Activated T-helper 1 cell treated with anti-CD3 and anti-CD28 coated beads, Interleukin-12 subunit alpha, Interleukin-12 subunit beta, Interleukin-2, Interleukin-4 antibody, amounts not matched to agents 30 ng/mL and 10 ng/mL and 1 ng/mL, durations not matched to agents 14 hours and 24 hours and 36 hours (primary cell): ENCODE measurements at places on chromosomes 16 and 17. TPM values are rescaled to one million over a fixed set of nuclear protein-coding genes. Genes with fewer than 3 reads are reported as not detected.
A peak's percentile ranks its signal among the peaks of the same experiment; 100 is the strongest.

- no peak for DNase-seq
Observed at GRCh38 chr17:42068979-42069378, 18.6 kb upstream of the C17orf113 start.

DNA sequence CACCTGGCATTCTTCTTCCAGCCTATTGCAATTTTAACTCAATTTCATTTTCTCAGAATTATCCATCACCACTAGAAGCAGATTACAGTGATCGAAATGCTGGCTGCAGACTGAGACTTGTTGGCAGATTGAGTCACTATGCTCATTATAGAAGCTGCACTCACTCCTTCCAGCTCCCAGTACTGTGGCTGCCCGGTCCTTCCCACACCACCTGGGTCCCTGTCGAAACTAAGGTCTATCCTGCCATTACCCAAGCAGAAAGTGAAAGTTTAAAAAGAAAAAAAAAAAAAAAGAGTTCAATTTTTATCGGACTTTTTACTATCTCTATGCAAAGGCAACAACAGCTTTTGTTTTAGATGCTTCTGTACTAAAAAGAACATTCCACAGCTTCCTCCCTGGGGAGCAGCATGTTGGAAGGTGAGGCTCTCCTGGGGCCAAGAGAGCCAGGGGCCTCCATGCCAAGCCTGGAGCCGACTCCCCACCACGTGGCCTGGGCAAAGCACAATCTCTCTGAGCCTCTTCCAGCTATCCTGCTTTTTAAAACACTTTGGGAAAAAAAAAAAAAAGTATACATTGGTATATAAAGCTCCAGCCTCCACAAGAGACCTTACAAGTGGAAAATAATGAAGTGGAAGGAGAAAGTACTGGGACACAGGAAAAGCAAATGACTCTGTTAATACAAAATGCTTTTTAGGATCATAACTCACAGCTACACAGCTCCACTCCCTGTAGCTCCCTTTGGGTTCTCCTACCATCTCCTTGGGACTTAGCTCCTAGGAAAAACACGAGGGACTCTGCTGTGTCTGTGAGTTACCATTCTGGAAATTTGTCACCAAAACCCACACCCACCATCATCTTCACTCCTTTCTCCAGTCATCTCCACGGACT, 77.8 kb downstream of the USP31 start:
- DNase-seq = no peak

- no peak for DNase-seq
Observed at GRCh38 chr17:61400717-61401388, 1.2 kb downstream of the TBX2 start.

DNA sequence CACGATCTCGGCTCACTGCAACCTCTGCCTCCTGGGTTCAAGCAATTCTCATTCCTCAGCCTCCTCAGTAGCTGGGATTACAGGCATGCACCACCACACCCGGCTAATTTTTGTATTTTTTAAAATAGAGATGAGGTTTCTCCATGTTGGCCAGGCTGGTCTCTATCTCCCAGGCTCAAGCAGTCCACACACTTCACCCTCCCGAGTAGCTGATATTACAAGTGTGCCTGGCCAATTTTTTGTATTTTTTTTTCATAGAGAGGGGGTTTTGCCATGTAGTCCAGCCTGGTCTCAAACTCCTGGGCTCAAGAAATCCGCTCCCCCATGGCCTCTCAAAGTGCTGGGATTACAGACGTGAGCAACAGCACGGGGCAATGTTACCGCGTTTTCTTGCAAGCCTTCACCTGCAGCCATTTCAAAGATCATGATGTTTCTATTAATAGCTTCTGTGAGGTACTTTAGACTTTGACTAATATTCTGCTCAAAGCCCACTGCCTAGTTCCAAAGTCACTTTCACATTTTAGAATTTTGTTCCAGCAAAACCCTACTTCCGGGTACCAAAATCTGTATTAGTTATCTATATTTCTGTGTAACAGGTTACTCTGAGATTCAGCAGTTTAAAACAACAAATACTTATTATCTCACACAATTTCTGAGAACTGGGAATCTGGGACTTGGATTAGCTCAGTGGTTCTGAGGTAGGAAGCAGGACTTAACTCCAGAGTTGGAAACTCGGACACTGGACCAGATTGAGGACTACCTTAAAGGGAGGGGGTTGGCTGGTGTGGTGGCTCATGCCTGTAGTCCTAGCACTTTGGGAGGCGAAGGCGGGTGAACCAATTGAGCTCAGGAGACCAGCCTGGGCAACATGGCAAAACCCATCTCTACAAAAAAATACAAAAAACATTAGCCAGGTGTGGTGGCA, 12.0 kb upstream of the MED13 start:
- no peak for DNase-seq

DNA sequence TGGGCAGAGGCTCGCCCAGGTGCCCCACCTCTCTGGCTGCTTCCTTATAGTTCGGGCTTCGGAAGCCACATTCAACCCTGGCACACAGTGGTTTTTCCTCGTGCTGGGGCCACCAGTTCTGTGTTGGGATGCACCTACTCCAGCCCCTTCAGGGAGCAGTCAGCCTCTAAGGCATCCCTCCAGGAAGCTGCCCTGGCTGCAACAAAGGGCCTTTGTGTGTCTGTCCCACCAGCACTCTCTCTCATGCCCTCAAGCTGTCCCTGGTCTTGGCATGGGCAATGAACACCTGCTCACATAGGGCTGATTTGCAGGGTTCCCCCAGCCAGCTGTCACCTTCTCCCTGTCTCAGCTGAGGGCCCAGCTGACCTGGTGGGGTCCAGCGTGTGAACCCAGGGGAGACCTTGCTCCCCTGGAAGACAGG, 754 bp upstream of the NOXO1 start:
- no peak for DNase-seq

- no peak for DNase-seq
Observed at GRCh38 chr16:57574646-57575467, 32.4 kb downstream of the ADGRG5 start.

MMP28 gene
- not detected in 2 replicates for total RNA-seq

DNA sequence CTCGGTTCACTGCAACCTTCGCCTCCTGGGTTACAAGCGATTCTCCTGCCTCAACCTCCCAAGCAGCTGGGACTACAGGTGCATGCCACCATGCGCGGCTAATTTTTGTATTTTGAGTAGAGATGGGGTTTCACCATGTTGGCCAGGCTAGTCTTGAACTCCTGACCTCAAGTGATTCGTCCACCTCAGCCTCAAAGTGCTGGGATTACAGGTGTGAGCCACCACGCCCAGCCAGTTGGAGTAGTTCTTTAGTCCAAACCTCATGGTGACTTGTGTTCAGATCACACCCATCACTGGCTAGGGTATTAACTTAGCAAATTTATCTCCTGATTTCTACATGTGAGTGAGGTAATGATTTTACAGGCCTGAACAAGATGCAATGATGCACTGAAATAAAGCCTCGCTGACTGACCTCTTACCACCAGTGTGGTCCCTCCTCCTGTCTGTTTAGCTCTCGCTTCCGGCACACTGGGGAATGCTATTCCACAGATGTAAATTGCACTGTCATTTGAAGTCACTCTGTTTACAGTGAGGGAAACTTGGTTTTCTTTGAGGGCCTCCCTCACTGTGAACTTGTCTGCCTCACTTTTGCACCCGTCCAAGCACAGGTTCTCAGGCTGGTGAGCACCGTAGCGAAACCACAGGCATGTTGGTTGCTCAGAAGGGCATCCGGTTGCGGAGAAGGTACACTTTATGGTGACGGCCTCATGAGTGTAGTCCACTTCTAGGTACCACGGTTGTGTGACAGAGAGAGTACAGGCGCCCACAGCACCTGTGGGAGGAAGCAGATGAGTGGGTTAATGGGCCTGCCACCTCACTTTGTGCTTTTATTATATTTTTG, 5.5 kb downstream of the IGSF6 start:
- peak; percentile 71 for DNase-seq

DNA sequence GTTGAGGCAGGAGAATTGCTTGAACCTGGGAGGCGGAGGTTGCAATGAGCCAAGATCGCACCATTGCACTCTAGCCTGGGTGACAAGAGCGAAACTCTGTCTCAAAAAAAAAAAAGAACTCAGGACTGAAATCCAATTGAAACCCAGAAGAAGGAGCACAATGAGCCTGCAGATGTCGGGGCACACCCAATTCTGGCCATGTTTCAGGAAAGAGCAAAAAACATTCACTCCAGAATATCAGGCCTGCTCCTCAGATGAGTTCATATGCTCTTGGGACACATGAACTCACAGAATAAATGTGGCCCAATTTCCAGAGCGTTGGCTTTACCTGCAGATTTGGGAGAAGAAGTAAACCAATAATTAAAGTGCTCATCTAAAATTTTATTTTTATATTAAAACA, 3.0 kb upstream of the CMTM2 start:
- no peak for DNase-seq

RNF222 gene
- total RNA-seq = not detected in 2 replicates

- peak; percentile 86 for DNase-seq
Observed at GRCh38 chr17:81101614-81102306, 63.5 kb upstream of the PVALEF start.

DNA sequence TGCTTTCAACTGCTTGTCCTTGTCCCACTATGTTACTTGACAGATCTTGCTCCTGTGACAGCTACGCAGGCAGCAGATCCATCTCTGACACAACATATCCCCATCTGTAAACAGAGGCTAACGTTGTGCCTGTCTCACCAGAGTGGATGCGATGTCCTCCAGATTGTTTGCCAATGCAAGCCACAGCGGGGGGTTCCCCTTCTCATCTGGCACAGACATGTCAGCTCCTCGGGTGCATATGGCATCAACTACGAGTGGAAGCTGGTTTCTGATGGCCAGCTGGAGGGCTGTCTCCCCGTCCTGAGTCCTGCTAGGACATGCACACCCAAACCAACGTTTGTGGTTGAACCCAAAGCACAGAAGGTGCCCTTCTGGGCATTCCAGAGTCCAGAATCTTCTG, 39.0 kb downstream of the CYB5D2 start:
- no peak for DNase-seq
